ENCODE measurements at places on chromosomes 11 and 22.

- DNase-seq = no peak
These were observed 8.0 kb upstream of the ESAM start for GRCh38 chr11:124769806-124770774.

GRCh38 chr11:60699284-60699691 is at the start of gene MS4A8:
Gene MS4A8 (plus strand): TSS chr11:60699612. CDS start chr11:60700861, 1,249 bp downstream.
- no peak for DNase-seq

- DNase-seq = no peak
These were observed 2.8 kb upstream of the OR52K1 start for GRCh38 chr11:4479644-4480043.

DNA sequence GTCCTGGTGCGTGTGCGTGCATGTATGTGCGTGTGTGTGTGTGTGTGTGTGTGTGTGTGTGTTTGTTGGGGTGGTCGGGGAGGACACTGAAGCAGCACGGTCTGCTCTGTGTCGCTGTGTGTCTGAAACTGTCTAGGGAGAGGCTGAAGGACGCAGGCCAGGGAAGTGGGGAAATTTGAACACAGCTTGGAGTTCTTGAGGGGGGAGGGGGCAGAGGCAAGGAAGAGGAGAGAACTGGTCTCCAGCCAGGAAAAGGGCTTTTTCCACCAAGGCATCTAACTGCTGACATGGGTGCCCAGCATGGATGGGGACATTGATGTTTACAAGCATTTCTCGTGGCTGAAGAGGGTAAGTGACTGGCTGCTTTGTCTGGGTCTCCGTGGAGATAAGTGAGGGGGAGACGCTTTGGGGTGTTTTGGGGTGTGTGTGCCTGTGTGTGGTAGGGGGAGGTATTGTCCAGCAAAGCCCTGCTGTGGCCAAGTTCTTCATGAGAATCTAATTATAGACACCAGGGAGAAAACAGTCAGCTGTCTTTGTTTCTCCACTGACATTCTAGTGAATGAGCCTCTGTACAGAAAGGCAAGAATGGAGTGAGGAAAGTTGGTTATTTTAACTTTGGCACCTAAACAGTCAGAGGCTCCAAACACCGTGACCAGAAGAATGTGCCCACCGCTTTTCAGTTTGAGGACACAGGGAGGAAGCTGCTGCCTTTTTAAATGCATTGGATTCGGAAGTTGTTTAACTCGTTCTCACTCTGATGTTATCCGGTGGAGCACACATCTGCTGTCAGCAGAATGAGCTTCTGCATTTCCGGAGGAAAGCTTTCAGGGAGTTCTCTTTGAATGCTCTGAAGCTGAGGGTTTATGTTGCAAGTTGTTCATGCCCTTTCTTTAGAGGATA is 63.7 kb downstream of the PPFIBP2 start:
- no peak for DNase-seq

GRCh38 chr22:47816863-47817210 is 1054.4 kb downstream of the TBC1D22A start:
- DNase-seq = no peak

Measured in T-helper 2 cell (primary cell).